ENCODE measurements at places on chromosomes 7 and 10.

DNA sequence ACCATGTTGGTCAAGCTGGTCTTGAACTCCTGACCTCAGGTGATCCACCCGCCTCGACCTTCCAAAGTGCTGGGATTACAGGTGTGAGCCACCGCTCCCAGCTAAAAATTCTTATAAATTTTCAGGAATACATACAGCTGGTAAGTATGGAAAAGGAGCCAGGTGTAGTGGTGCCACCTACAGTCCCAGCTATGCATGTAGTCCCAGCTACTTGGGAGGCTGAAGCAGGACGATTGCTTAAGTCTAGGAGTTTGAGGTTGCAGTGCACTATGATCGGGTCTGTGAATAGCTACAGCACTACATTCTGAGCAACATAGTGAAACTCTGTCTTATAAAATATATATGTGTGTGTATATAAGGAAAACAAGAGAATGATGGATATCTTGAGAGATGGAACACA is 19.0 kb downstream of the LDB1 start:
- DNase-seq: no peak

GRCh38 chr7:8560501-8560900 is 127.1 kb downstream of the NXPH1 start:
- DNase-seq: no peak

GRCh38 chr10:505419-505818 is 184.0 kb downstream of the DIP2C start:
- DNase-seq: no peak

GRCh38 chr10:71031603-71032002 is 143.2 kb upstream of the PCBD1 start:
- DNase-seq: no peak

DNA sequence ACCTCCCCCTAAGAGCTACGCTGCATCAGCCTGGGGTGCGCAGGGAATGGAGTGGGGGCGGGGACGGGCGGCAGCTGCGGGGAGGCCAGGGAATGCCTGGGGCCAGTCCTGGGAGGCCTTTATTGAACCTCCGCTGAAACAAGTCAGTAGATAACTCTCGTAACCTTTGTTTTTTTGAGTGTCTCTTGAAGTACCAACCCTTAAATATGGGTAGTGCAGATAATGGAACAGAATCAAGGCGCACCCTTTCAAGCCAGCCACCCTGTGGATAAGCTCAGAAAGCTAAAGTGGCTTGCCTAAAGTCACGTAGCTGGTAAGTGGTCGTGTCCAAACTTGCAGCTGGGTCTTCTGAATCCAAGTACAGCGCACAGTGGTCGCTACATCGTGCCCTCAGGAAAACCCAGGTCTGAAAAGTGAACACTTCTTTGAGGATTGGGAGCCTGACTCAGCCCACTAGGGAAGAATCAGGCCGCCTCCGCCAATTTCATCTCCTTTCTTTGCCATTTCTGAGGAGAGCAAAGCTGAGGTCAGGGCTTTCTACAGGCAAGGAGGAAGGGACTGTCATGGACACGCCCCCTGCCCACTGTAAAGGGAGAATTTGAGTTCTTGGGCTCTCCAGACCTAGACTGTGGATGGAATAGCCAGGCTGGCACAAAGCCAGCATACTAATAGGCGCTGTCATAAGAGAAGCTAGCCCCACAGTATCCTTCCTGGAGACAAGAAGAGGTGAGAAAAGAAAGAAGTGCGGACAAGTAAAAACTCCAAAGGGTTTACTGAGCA is 3.2 kb upstream of the EGR2 start:
- DNase-seq: no peak

DNA sequence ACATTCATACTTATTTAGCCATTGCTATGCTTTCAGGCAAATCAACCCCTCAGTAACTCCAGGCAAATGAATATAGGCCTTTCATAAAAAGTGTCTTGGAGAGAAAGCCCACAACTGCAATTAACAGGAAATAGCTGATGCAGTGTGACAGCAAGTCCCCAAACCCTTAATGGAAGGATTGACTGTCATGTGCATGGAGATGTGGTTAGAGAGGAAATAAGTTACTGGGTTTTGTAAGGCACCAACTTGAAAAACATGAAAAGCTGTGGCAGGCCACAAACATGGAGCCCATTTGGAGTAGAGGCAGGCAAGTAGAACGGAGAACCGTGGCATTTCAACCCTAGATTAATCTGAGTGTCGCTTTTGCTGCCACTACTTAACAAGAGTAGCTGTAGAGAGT is 549.4 kb upstream of the C7orf33 start:
- no peak for DNase-seq

GRCh38 chr10:126950401-126951105 is 45.3 kb downstream of the DOCK1 start:
- DNase-seq: no peak

DNA sequence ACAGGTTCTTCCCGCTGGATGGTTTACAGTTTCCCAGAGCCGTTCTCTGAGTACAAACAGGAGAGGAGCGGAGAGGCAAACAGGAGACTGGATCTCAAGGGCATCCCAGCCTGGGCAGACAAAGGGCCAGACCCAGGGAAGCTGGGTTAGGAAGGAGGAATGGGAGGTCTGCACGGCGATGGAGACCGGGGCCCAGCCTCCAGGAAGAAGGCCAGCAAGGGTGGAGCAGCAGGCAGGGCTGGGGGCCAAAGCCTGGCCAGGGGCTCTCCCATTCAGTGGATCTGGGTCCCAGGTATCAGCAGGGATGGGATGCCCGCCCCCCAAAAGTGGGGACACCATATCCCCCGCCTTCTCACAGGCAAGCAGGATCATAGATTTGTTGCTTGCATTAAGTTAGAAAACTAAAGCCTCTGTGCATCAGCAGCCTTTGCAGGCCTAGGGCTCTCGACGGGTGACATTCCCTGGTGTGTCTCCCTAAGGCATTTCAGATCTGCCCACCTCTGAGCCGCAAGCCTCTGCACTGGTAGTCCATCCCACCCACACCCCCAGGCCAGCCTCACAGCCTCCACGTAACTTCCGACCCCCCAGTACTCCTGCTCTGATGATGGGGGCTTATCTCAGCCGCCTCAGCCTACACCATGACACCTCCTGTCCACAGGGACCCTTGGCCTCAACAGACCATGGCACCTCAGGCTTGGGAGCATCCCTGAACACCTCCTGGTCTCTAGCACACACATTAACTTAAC is 59.9 kb downstream of the TNS3 start:
- no peak for DNase-seq

DNA sequence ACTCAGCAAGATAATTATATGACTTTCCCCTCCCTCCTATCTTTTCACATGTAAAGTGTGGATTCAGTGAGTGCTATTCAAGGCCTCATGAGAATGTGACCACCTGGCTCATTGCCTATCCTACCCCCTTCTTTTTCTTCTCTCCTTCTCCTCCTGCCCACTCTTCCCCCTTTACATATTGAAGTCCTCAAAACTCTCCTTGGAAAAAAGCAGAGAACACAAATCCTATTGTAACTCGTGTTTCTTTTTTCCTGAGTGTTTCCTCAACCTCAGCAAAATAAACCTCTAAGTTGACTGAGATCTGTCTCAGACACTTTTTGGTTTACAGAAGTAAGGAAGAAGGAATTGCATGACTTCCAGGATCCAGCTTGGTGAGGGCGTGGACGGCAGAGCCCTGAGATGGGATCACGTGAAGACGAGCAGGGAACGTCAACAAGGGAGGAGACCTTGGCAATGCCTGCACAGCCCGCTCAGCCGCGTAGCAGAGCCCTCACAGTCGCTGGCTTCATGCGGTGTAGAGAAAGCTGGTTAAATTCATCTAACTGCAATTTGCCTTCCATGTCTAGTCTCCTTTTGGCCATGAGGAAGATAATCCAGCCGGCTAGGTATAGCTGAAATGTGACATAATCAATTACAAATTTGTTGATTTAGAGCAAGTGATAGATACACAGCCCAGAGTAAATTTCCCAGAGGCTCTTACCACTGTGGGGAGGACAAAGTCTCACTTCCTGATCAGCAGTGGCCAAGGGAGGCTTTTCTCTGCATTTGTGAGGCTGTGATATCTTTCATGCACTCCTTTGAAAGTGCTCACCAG is 75.7 kb downstream of the LYZL2 start:
- DNase-seq: peak; percentile 19

DNA sequence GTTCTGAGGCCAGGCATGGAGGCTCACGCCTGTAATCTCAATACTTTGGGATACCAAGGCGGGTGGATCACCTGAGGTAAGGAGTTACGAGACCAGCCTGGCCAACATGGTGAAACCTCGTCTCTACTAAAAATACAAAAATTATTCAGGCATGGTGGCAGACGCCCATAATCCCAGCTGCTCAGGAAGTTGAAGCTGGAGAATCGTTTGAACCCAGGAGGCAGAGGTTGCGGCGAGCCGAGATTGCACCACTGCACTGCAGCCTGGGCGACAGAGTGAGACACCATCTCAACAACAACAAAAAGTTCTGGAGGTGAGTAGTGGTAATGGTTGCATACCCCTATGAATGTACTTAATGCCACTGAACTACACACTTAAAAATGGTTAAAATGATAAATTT is 60.3 kb upstream of the SP4 start:
- DNase-seq: no peak

- no peak for DNase-seq
Observed at GRCh38 chr7:50513166-50513871, 51.9 kb downstream of the DDC start.

DNA sequence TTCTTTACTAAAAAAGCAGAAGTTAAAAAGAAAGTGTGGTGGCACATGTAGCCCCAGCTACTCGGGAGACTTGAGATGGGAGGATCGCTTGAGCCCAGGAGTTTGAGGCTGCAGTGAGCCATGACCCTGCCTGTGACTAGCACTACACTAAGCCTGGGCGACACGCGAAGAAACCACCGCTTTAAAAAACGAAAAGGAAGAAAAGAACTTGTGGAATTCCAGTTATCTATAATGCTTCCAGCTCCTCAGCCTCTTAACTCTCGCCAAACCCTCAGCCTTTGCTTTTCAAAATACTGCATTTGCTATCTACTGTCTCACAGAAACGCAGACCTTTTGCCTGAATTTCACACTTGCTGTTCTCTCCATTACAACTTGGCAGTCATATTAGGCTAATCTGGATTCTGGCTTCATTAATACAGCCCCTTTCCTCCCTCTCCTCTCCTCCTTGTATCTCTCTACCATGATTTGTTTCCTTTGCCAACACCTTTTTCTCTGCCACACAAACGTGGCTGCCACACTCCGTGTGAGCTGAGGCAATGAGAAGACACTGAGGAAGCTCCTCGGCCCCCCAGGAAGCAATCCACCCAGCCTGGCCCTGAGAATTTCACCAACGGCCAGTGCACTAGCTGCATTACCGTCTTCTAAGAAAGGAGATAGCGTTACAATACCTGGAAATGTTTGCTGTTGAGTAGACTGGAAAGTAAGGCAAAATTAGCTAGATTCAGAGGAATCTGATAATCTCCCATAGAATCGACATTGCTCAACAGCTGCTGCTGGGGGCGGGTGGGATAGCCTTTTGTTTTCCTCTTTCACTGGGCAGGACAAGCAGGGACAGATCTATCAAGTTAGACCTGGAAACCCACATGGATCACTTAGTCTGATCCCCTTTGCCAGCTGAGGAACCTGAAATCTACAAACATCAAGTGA is 37.2 kb downstream of the CALML5 start:
- DNase-seq: no peak

DNA sequence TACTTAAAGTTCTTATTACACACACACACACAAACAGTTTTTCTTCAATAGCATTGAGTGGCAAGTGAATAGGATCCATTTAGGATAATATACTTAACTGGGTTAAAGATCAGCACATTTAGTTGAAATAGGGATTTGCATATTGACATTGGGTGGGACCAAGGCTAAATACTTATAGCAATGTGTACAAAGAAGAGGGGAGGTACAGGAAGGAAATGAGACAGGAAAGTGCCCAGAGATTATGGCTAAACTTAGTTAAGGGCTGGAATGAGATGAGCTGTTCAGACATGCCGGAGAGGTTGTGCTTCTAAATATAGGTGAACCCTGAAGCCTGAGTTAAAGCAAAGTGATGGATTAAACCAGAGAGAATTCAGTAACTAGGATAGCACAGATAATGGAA is 95.1 kb downstream of the LSMEM1 start:
- DNase-seq: no peak

GRCh38 chr10:52665821-52666220 is 106.8 kb downstream of the MBL2 start:
- no peak for DNase-seq

- peak; percentile 17 for DNase-seq
Observed at GRCh38 chr7:159022238-159022993, 122.3 kb downstream of the VIPR2 start.

- DNase-seq: peak; percentile 14
Observed at GRCh38 chr7:69283421-69283820, 314.9 kb upstream of the AUTS2 start.

DNA sequence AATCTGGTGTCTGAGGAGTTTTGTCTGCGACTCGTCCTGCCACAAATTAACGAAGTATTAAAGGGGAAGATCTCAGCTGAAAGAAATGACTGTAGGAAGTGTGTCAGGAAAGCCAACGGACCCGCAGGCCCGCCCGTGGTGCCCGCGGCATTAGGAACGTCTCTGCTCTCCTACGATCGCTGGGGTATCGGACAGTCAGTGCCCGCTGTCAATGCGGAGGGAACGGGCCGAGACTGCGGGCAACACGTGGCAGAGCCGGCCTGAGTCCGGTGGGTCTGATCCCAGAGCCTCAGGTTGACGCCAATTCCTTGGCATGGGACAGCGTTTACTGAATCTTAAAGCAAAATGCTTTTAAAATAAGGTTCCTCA is 128.7 kb downstream of the KBTBD2 start:
- DNase-seq: no peak

DNA sequence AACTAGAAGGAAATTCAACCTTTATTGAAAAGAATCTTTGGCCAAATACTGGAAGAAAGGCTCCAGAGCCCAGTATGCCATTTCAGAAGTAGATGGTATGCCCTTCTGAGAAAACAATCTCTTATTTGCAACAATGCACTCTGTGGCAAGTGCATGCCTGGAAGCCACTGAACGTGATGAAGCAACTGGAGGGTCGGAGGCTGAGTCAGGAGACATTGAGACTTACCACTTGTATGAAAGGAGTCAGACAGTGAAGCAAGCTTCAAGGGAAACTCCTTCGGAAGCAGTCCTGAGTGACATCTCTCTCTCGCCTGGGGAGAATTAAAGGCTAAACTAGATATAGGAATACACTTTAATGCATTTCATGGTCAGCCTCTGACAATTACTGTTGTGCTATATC is 353.7 kb downstream of the NRG3 start:
- no peak for DNase-seq

DNA sequence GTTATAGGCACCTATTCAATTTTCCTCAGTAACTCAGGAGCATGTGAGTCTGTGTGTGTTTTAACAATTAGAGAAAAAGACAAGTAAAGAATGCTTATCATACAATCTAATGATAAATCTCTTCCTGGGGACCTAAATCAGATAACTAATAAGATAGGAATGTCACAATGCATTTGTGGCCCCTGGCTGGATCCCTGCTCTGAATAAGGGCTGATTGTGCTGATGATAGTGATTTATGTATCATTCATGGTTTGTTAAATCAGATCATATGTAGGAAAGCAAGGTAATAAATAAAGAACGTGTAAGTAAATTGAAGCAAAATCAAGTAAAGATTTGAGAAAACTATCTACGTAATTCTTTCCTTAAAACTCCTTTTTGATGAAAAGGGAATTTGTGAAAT is 145.9 kb downstream of the C7orf25 start:
- no peak for DNase-seq

- DNase-seq: peak; percentile 30
Observed at GRCh38 chr10:6406220-6407033, 173.6 kb downstream of the PRKCQ start.

- DNase-seq: no peak
Observed at GRCh38 chr10:125073996-125074395, 86.4 kb downstream of the CTBP2 start.
